ENCODE measurements at places on chromosomes 5 and 9.

- no peak for DNase-seq
Measured at GRCh38 chr5:113495422-113495841, 7.2 kb upstream of the MCC start.

- DNase-seq = no peak
Measured at GRCh38 chr5:171848486-171848885, 62.9 kb downstream of the SMIM23 start.

- DNase-seq = no peak
Measured at GRCh38 chr5:39107350-39107749, 33.2 kb upstream of the RICTOR start.

DNA sequence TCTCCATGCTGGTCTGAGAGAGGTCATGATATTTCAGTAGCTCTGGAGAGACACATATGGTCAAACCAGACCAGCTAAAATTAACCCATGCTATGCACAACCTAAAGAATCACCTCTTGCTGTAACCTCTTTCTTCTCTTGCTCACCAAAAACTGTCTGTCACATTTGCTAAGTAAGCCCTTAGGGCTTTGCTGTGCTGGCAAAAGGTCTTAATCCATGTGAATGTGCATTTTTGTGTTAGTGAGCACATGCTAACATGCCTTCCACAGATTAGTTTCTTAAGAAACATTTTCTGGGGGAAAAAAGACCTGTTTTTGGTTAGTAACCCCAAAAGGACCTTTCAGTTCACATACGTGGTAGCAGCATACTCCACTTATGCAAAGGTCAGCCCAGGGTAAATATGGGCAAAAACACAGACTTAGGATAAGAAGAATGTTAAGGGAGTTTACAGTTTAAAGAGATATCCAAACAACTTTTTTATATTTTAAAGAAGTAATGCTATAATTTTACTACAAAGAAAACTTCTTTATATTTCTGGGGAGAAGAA is 124.2 kb upstream of the CCDC152 start:
- no peak for DNase-seq

GRCh38 chr9:115341426-115341825 is 223.5 kb upstream of the TNC start:
- no peak for DNase-seq

GRCh38 chr5:316210-317085 is 5.1 kb upstream of the AHRR start:
- DNase-seq = no peak

- DNase-seq = no peak
Measured at GRCh38 chr5:111278858-111279504, 54.8 kb downstream of the CAMK4 start.

GRCh38 chr9:126154869-126155268 is 171.8 kb upstream of the MVB12B start:
- DNase-seq = no peak

DNA sequence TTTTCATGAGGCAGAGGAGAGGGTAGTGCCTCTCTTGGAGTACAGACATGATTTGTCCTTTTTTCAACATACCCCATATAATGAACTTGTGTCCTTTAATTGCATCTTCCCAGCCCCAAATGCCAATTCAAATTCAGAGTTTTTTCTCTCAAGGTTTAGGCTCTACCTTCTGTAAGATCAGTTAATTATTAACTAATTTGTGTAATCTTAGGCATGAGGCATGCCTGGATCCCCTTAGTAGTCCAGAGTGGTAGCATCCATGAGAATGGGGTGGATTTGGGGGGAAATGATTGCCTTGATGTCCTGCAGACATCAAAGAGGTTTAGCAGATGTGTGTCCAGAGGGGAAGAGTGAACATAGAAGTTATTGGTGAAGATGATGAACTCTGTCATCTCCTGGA is 533.3 kb downstream of the LRRC70 start:
- DNase-seq = no peak

GRCh38 chr9:6152788-6153187 is 62.8 kb upstream of the IL33 start:
- DNase-seq = no peak

- DNase-seq = no peak
Measured at GRCh38 chr5:7391814-7392692, 3.9 kb upstream of the ADCY2 start.

- no peak for DNase-seq
Measured at GRCh38 chr9:93092251-93092991, 3.6 kb upstream of the CARD19 start.

- DNase-seq = no peak
Measured at GRCh38 chr9:129023036-129023907, 4.9 kb downstream of the SH3GLB2 start.

- DNase-seq = no peak
Measured at GRCh38 chr9:69757996-69758675, 1.7 kb downstream of the PTAR1 start.

- DNase-seq = peak; percentile 18
Measured at GRCh38 chr5:54883374-54884194, 101.8 kb downstream of the ESM1 start.

- no peak for DNase-seq
Measured at GRCh38 chr5:167923396-167923795, 368.0 kb upstream of the WWC1 start.

DNA sequence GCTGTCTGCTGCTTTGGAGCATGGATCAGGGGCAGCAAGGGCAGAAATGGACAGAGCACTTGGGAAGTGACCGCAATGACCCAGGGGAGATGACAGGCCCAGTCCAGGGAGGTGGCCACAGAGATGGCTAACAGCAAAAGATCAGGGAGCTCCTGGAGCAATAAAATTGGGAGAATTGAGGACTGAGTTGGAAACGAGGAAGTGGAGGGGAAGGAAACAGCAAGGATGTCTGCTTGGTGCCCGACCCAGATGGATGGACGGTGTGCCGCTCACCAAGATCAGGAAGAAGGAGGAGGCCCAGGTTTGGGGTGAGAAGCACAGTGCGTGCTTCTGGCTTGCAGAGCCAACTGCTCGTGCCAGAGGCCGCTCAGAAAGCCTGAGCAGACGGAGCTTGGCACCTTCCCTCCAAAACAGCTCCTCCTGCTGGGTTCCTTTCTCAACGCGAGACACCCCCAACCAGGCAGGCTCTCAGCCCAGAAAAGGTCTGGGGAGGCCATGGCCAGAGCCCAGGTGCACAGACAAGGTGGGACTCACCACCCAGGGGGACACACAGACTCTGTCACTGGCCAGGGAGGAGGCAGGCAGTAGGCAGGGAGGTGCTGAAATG is 1.7 kb upstream of the SLC34A1 start:
- no peak for DNase-seq

DNA sequence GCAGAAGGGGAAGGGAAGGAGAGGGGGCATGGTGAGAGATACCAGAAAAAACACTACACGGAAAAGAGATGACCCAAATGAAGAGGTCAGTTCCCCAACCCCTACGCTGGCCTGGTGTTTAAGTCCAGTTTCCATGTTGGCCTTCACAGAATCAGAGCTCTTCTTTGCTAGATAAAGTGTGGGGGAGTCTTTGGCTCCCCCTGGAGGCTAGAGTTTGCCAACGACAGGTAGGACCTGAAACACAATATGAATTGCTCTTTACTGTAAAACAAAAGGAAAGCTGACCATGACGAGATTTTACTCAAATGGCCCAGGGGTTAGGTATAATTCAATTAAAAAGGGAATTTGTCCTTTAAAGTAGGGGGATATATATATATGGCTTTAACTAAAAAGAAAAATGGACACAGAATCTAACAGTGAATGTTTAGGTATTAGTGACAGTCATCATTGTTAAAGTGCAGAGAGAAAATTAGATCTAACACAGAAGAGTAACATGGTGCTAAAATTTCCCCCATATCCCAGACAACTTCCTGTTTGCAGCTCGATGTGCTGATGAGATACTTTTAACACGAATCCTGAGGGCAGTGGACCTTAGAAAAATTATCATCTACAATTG is 92.0 kb downstream of the SV2C start:
- no peak for DNase-seq

- DNase-seq = no peak
Measured at GRCh38 chr9:16543686-16544085, 326.8 kb downstream of the BNC2 start.

DNA sequence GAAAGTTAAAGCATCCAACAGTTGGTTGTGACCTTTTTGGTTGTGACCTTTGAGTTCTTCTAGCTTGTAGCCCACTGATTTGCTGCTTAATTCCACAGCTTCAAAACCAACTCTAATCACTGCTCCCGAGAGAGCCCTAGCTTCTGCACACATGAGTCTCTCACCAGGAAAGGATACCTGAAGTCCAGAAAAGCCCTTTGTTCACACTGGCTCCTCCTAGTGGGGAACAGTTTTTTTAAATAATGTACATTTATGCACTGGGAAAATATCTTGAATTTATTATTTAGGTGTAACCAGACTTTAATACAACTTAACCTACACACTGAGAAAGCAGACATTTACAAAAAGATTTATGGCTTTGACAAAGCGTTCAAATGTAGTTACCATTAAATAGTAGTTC is 120.2 kb upstream of the CCDC152 start:
- DNase-seq = no peak

DNA sequence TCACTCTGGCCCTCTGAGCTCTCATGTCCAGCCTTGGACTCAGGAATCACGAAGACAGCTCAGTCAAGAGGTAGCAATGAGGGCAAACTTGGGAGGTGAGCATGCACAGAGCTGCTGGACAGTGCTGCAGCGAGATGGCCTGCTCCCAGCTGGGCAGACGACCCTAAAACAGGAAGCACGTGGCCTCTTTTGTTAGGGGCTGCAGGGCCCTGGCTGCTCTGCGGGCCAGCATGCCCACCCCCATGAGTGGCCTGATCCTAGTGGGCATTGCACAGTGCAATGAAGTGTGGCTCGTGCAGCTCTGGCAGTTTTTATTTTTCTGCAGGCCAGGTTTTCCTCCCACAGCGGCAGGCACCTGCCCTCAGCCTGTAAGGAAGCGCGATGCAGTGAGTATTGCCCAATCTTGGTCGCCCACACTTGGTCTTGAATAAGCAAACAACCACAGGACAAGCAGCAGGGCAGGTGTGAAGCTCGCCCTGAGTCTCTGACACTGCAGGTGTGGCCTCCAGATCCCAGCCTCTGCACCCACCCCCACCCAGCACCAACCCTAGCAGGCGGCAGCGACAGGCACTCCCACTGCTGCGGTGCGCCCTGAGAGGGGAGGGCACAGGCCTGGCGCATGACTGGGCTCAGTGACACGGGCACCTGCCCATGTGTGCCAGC is 60.8 kb downstream of the SEMA4D start:
- no peak for DNase-seq

- DNase-seq = no peak
Measured at GRCh38 chr9:69981686-69982445, 61.8 kb upstream of the MAMDC2 start.

DNA sequence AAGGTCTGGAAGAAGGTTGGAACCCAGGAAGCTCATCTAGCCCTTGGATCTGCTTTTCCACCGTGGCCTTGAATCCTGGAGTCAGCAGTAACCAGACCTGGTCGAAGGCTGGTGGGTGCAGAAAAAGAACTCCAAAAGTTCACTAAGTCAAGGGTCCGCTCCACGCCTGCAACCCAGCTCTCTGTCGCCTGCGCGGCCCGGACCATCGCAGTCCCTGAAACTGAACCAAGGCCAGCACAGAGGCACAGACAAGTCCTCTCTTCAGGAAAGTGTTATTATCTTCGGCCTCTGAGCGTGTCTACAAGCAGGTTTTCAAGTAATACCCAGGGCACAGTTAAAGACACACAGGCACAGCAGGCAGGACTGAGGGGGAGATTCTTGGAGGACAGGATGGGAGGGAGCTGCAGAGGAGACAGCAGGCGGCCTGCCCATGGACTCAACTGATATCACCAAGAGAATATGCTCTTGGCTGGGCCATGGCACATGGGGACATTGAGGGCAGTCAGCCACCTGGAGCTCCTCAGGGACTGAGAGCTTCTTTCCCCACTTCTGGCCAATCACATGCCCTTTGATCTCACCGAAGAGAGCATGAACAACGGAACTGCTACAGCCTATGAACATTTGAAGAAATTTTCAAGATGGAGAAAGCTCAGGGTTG is 45.8 kb upstream of the SEMA4D start:
- no peak for DNase-seq

DNA sequence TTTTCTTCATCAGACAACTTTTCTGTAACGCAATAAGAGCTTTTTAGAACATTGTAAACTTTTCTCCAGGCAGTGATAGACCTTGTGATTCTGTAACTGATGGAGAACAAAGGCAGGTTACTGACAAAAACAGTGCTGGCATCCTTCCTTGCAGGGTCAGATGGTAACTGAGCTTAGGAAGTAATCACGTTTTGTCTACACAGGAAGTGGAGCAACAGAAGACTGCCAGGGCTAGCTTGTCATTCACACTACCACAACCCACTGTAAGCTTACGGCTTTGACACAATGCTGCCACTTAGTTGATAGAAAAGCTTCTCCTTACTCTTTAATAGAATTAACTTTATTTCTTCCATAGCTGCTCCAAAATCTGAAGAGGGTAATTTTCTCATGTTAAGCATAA is 46.8 kb downstream of the FBN2 start:
- no peak for DNase-seq

GRCh38 chr5:124705577-124705976 is 40.9 kb downstream of the ZNF608 start:
- no peak for DNase-seq

DNA sequence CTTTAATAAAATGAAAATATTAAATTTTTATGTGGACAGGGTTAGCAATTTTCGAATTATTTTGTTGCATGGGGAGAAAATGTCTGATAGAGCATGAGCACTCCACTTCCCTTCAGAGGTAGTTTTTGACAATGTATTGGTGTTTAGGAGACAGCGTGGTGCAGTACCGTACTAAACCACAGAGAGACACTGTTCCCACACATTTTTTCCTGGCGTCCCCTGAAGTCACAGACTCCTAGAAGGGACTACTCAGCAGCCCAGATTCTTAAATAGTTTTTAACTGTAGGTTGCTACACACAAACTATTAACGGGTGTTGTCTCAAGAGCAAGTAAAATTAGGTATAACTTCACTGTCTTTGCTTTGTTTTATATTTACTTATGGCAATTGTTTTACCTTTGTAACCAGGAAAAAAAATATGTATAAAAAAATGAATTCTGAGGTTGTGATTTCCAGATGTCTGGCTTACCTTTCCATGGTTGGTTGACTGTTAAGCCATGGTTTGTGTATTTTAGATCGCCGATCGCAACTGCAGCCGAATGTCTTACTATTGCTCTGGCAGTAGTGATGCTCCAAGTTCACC is 171.2 kb downstream of the DOCK8 start:
- peak; percentile 65 for DNase-seq

GRCh38 chr9:110073356-110073905 is 134.5 kb downstream of the C9orf152 start:
- no peak for DNase-seq

DNA sequence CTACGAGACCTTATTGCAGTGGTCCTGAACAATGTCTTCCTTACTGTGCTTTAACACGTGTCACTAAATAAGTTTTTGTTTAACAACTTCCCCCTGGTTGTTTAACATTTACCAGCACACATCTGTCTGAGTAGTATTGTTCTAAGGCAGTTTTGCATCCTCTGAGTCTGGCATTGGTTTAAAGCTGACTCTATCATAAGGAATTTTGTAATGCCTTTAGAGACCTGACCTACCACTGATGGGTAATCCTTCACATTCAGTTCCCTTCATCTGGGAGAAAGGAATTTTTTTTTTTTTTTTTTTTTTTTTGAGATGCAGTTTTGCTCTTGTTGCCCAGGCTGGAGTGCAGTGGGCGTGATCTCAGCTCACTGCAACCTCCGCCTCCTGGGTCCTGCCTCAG is 20.0 kb upstream of the PCAT7 start:
- DNase-seq = no peak

- DNase-seq = peak; percentile 71
Measured at GRCh38 chr9:69412741-69413150, 87.7 kb downstream of the ENTREP1 start.
